Sciatic nerve (tissue), 2 donors: ENCODE measurements at places on chromosomes 11 and 22.

DNA sequence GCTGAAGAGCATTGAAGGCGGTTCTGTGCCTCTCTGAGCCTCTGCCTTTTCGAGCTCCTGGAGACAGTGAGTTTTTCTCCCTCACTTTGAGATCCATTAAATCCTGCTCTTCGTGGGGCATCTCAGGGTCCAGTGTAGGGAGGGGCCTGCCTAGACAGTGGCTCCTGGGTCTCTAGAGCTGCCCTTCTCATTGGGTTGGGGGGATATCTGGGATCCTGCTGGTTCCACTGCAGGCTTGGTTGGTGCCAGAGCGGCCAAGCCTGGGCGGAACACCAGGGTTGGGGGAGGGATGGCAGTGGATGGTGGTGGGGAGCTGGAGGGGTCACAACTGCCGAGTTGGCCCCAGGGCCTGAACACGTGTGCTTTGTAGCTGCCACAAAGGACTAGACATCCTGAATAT is 52.2 kb upstream of the CARS1 start:
- peak; percentile 48 for DNase-seq

- no peak for DNase-seq
These were observed 8.9 kb upstream of the SCGB1D1 start for GRCh38 chr11:62181097-62181496.

DNA sequence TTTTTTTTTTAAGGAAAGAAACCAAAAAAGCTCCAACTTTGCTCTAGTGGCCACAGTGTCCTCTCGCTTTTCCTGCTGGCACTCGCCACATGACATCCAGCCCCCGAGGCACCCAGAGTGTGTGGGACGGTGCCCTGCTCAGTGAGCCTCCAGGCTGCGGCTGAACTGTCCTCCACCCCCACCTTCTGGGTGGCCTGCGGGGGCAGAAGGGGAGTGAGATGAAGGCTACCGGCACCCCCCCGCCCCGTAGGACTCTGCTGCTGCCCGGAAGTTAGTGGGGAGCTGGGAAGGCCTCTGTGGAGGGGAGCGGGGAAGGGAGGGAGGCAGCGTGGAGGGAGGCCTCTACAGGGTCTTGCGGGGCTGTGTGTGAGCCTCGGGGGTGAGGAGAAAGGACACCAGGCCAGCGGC is 264.4 kb downstream of the CTTN start:
- no peak for DNase-seq

DNA sequence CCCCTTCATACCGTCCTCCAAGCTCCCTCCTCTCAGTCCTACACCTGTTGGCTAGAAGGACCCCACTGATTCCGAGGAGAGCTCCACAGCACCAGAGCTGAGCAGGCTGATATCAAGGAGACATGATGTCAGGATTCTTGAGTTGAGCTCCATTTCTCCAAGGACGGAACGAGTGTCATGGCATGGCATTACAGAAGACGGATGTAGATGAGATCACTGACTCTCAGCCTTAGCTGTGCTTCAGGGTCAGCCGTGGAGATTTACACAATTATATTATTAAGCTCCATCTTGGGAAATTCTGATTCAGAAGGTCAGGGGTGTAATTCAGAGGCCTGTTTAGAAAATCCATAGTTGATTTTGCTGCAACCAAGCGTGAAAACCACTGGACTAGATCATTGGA is 428.9 kb upstream of the B3GAT1 start:
- DNase-seq, result no peak

DNA sequence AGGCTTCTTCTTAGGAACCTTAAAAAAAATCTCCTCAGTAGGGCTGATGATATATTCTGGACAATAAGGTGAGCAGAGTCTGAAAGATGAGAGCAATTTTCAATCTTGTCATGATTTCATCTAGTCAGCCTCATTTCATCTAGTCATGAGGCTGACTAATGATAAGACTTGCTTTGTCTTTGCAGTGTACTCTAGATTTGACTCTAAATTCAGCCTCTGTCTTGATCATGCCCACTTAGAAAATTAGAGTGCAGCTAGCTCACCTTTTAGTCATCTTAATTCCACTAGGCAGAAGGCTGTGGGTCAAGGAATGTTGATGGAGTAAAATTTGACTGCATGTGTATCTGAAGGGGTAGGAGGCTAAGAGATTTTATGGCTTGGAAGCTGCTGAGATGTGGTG is 5.5 kb downstream of the EHF start:
- no peak for DNase-seq

DNA sequence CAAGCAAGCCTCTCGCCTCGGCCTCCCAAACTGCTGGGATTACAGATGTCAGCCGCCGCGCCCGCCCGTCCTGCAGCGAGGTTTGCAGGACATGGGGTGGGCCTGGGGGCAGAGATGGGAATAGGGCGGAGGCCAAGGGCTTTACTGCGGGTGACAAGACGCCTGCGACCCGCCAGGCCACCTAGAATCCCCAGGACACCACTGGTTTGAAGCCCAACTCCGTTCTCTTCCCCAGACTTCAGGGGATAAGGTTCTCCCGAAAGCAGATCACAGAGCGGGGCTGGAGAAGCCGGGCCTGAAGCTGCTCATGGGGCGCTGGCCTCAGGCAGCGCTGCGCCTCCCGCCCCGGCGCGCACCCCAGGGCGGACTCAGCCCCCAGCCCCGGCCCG is 354 bp downstream of the POLR2L start:
- no peak for DNase-seq

DNA sequence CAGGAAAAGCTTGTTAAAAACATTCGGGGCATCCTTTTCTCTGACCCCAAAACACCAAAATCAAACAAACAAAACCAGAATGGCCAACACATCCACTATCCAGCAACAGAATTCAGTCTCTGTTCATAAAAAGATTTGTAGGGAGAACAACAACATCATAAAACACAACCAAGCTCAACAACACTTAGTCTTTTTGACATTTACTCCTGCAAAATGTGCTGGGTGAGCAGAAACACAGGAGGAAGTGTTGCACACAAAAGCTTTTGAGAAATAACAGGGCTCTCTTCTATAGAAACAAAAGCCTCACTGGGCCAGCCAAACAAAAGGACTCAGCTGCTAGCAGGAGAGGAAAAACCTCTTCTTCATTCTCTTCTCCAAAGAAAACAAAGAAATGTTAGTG is 736.0 kb upstream of the CCDC90B start:
- DNase-seq, result no peak

- DNase-seq, result no peak
These were observed 7.0 kb downstream of the MADD start for GRCh38 chr11:47276923-47277322.

GRCh38 chr22:20946080-20946986 is 20.7 kb upstream of the AIFM3 start:
- DNase-seq, result no peak

GRCh38 chr22:41842996-41843970 is 10.4 kb downstream of the SREBF2 start:
- DNase-seq, result no peak

DNA sequence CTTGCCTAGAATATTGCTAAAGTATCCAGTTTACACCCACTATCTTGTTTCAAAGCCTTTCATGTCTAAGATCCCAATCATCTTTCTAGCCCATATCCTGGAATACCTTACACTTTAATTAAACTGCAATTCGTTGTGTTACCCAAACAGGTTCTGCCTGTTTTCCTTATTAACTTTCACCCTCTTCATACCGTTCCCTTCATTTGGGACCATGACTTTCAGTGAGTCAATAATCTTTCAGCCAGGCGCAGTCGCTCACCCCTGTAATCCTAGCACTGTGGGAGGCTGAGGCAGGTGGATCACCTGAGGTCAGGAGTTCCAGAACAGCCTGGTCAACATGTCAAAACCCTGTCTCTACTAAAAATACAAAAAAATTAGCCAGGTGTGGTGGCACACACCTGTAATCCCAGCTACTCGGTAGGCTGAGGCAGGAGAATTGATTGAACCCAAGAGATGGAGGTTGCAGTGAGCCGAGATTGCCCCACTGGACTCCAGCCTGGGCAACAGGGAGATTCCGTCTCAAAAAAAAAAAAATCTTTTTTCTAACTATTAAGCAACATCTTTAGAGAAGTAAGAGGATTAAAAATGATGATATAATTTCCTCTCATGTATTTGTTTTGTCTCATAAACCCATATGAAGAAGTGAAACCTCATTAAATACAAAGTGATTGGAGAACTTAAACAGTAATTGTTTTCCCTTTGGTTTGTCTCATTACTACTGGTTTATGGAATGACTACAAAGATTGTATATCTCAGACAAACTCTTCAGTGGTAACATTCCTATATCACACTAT is 20.7 kb downstream of the DMC1 start:
- DNase-seq, result no peak

DNA sequence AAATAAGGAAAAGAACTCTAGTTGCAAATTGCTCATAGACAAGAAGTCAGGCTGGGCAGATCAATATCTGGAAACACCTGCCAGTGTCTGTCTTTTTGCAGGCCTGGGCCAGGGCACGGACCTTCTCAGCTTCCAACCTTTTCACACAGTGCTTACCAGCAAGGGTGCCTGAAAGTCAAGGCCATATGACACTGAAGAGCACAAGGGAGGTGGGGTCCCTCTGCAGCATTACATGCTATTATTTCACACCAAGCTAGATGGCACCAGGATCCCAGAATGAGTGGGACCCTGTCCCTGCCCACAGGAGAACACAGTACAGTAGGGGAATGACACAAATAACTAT is 5.9 kb upstream of the PEX26 start:
- no peak for DNase-seq

GRCh38 chr11:48093795-48094642 is 113.7 kb downstream of the PTPRJ start:
- DNase-seq, result no peak

GRCh38 chr22:49188591-49188990 is 639.1 kb downstream of the BRD1 start:
- DNase-seq, result no peak

- DNase-seq, result no peak
These were observed 69.0 kb downstream of the WNT7B start for GRCh38 chr22:45907996-45908395.

DNA sequence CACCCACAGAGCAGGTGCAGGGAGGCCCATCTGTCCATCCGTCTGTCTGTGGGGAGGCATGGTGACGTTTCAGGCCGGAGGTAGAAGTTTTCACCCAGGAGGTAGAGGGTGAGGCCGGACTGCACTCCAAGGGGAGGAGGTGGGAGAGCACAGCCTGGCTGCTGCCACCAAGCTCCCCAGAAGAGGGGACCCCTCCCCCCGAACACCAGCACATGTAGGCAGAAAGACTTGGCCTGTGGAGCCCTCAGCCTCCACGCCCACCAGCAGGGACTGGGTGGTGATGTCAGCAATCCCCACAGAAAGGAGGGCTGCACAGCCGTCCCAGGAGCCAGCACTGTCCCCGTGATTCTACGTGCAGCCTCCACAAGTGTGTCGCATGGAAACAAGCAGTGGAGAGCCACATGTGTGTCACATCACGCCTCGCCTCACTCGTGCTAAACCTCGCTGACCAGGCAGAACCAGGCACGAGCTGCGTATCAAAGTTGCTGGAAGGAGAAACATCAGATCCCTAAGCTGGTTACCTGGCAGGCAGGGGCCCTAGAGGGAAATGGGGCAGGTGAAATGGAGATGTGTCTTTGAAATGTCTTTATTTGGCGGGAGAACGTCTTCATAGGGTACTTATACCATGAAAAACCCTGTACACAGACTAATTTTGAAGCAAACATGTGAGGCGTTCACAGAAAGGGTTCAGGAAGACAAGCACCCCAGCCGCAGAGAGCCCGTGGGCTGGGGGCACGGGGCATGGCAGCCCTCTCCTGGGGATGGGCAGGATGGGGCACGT is 49.1 kb downstream of the CDKN1C start:
- no peak for DNase-seq

DNA sequence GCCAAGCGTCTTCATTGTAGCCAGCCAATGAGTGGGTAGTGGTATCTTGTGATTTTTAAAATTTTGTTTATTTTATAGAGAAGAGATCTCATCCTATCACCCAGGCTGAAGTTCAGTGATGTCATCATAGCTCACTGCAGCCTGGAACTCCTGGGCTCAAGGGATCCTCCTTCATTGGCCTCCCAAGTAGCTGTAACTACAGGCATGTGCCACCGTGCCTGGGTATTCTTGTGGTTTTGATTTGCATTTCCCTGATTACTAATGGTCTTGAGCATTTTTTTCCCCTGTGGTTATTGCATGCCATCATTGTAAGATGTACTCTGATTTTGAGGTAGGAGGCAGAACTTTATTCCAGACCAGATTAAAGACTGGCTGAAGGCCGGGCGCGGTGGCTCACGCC is 2.4 kb upstream of the DENND6B start:
- DNase-seq, result no peak

- DNase-seq, result no peak
These were observed 52.6 kb downstream of the MAP6 start for GRCh38 chr11:75616281-75616680.

DNA sequence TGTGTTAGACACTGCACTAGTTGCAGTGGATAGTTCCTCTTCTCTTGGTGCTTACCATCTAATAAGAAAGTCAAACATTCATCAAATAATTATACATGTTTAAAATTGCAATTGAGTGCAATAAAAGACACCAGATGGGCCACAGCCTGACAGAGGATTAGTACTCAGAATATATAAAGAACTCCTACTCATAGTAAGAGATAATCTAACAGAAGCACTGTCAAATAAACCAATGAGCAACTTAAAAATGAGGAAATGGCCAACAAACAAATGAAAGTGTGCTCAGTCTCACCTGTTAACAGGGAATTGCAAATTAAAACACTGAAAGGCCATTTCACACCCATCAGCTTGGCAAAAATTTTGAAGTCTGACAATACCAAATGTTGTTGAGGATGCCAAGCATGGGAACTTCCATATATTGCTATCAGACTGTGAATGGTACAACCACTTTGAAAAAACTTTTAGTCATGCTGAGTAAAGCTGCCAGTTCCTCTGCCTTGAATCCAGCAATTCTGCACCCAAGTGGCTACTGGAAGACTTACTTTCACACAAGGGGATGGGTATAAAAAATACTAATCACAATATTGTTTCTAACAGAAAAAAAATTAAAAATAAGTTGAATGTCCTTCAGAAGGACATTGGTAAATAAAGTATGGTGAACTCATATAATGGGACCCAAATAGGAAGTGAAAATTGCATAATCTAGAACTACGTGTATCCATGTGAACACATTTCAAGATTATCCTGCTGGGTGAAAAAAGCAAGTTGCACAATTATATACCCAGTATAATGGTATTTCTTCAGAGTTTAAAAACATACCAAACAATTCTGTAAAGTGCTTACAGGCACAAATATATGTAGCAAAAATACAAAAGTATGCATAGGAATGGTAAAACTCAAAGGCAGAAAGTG is 41.4 kb upstream of the CREB3L1 start:
- DNase-seq, result no peak

DNA sequence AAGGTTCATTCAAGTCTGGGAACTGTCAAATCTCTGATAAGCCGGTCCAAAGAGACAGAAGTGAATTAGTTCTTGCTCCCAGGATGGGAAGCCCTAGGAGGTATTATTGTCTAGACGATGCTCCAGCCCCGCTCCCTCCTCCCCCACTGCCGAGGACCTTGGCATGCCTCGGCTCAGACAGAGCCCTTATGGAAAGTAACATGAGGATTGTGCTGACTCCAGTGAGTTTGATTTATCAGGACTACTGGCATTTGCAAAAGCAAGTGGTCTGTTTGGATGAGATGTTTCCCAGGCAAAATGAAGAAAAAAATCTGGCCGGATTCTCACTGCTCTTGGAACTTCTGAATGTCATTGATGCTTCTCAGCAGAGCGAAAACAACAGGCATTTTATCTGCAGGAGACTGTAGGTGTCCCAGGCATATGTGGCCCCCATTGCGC is 341.0 kb downstream of the ETS1 start:
- DNase-seq, result no peak
